B cell (primary cell): ENCODE measurements at places on chromosomes 16 and 17.

GRCh38 chr16:24051125-24051524 is 205.0 kb upstream of the CACNG3 start:
- DNase-seq: no peak

DNA sequence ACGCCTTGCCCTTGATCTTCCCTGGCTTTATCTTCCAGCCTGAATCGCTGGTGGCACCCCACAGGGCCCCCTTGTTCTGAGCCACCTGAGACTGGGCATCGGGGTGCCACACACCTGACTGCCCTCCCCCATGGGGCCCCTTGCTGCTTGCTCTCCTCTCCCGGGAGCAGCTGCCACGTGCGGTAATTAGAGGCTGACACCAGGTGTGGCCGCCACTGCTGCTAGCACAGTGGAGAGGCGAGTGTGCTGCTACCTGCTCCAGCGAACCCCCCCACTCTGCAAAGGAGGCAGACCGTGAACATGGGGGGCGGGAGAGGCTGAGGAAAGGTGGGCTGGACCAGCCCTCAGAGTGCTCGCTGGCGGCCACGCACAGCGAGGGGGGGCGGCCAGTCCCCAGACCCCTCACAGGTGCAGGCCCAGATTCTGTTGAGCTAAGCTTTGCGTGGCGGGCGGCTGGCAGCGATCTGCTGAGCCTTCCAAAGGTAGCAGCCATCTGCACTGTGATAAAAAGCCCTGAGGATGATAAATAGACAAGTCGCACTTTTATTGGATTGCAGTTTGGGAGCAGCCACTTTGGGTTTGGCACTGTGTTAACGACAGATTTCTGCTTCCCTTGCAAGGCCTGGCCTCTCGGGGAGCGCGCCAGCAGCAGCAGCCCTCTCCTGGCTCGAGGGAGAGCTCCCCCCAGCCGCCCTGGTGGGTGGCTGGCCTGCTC is 167.9 kb upstream of the GSE1 start:
- DNase-seq: no peak

DNA sequence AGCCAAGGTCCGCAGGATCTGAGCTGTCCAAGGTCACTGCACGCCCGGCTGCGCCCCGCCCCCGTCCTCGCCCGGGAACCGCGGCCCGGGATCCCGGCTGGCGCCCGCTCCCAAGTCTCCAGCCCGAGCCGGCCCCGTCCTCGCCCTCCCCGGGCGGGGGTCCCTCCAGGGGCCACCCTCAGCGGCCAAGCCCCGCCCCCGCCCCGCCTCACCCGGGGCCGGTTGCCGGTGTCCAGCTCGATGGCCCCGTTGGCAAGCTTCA is 216 bp downstream of the VPS9D1 start:
- no peak for DNase-seq

- DNase-seq: no peak
These were observed 8.5 kb upstream of the CYTH1 start for GRCh38 chr17:78790552-78790951.

DNA sequence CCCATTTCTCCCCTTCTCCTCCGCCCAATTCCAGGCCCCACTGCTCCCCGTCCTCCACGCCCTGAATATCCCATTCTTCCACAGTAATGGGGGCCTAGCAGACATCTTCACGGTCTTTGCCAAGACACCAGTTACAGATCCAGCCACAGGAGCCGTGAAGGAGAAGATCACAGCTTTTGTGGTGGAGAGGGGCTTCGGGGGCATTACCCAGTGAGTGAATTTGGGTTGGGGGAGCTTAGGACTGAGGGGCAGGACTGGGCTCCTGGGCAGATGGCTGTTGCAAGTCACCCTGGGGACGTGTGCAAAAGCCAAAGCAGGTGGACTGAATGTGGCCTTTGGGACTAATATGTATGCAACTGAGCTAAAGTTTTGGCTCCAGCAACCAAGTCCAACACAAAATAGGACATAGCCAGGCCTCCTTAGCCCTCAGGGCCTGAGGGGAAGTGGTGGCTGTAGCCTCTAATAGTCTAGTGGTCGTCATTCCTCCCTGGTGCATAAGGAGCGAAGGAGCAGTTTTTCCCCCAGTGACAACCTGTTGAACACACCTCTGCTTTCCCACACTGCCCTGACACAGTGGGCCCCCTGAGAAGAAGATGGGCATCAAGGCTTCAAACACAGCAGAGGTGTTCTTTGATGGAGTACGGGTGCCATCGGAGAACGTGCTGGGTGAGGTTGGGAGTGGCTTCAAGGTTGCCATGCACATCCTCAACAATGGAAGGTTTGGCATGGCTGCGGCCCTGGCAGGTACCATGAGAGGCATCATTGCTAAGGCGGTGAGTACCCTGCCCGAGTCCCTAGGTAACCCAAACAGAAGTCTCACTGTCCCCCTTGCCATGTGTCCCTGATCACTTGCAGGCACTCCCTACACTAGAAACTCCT is 2.6 kb downstream of the ACADVL start:
- no peak for DNase-seq

DNA sequence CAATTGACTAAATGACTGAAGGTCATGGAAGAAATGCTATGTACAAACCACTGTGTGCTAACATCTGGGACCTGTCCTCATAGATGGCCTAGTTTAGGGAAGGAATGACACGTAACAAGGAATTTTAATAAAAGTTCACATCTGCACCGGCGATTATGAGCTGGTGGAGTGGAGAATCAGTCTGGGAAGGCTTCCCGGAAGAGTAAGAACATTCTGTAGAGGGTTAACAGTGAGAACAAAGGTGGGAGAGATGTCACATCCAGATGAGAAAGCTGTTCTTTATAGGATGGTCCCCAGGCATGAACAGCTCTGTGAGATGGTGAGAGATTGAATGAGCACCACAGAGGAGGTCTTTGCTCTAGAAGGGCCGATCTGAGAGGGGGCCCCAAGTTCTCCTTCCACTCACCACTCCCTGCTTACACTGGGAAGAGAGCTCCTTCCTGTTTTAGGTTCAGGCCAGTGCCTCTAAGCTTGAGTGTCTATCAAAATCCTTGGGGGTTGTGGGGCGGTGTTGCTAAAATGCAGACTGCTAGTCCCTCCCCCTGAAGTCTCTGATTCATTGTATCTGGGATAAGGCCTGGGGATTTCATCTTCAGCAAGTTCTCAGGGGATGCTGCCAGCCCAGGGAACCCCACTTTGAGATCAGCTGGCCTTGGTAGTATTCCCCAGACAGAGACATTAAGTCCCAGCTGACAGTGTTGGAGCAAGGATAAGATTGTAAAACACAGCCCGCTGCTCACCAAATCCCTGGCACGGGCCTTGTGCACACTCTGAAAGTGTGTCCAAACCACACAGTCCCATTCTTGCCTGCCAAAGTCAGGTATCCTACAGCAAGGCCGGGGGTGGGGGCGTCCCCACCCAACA is 294.7 kb upstream of the MAF start:
- no peak for DNase-seq

GRCh38 chr16:75263963-75264445 is 12.6 kb upstream of the BCAR1 start:
- no peak for DNase-seq

DNA sequence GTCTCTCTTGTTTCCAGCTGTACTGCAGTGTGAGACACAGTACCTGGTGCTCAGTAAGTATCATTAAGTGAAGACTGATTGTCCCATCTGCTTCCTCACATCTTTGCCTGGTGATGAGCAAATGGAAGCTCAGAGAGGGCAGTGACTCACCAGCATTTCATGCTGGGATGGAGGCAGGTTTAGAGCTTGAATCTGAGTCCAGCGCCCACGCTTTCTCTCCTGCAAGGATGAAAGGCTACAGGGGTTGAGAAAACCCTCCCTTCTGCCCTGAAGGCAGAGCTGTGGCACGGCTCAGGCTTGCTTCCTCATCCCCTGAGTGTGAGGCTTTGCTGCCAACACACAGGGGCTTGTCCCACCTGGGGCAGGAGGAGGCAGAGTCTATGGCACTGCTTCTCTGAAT is 1.5 kb upstream of the RNF112 start:
- DNase-seq: no peak

GRCh38 chr17:61734466-61734865 is 128.9 kb downstream of the BRIP1 start:
- no peak for DNase-seq

DNA sequence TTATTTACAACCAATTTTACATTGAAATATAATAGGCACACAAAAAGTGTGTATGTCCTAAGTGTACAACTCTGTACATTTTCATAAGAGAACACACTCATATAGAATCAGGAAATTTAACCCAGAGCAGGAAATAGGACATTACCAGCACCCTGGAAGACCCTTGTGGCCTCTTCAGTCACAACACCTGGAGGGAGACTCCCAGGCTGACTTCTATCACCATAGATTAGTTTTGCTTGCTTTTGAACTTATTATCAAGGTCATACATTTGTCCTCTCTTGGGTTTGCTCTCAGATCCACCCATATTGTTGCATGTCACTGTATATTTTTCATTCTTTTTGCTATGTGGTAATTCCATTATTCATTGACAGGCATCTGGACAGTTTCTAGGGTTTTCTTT is 5.8 kb downstream of the RIPOR1 start:
- DNase-seq: peak; percentile 15

- DNase-seq: no peak
These were observed 27.1 kb downstream of the HNF1B start for GRCh38 chr17:37717627-37718323.

- DNase-seq: no peak
These were observed 13.9 kb downstream of the MPRIP start for GRCh38 chr17:17056156-17056539.

- no peak for DNase-seq
These were observed 32.1 kb upstream of the RPH3AL start for GRCh38 chr17:384622-385177.

GRCh38 chr17:41667280-41668041 is 21.2 kb upstream of the EIF1 start:
- peak; percentile 53 for DNase-seq

DNA sequence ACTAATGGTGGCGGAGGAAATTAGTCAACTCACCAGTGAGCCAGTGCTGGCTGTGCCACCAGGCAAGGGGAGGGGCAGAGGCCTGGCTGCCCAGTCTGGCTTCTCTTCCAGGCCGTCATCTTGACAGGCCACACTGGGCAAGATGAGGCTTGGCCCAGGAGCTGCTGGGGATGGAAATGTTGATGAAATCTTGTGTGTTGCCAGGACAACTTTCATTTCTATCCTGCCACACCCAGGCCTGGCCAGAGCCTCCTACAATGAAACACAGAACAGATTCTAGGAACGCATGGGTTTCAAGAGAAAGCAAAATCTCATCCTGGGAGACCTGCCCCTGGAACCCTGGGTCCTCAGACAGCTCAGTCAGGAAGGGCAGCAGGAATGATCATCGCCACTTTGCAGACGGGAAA is 9.3 kb downstream of the HEXIM2 start:
- no peak for DNase-seq

- DNase-seq: no peak
These were observed 1.8 kb downstream of the KIAA0513 start for GRCh38 chr16:85029408-85029784.

DNA sequence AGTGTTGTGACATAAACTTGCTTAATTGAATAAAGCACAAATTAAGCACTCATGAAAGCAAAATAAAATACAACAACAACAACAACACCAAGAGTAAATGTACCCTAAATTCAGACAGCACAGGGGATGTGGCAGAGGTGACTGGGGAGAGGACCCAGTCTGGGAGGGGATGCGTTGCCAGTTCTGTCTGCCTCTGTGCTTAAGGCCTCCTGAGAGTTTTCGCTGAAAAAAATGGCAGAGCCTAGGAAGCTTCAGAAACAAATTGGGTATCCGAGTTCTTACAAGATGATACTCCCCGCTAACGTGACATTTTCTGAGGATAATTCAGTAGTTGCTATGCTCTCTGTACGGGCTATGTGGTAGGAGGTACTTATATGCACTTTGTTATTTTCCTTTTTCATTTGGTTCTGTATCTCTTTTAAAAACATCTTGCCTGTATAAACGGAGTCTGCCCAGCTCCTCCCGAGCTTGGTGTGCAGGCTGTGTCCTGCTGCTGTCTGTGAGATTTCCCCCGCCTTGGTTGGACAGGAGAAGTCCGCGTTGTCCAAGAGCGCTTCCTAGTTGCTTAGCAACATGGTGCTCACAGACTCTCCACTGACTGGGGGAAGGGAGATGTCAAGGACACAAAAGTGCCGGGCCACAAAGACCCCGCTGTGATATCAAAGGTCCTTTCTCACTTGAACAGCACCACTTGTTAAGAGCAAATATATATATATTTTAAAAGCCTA is 134.2 kb upstream of the CPHXL start:
- DNase-seq: no peak
